Esophagus squamous epithelium (tissue), 5 donors: ENCODE measurements at places on chromosomes 5 and 9.

DNA sequence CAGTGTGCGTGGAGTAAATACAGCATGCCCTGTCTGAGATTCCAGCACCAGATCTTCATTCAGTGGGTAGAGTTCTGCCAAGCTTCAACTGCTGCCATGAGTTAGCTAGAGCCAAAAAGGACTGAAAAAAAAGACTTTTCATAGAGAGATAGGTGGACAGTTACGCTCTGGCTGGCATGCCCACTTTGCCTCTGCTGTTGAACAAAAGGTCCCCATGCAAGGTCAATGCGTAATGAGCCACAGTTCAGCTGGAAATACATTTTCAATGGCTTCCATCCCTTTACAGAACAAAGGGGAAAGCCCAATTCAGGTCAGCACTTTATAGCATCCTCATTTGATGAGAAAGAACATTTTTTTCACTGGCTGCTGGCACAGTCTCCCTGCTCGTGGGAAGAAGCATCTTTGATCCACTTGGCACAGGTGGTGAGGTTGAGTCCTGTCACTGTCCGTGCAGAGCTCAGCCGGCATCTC lies 86.9 kb upstream of the ERCC6L2 start:
- no peak for DNase-seq
- no peak overlapping the region for H3K27ac ChIP-seq
- H3K4me1 ChIP-seq, result peaks cover under 1% of the 10 kb centered on the region

GRCh38 chr5:148653291-148653835 lies 964 bp downstream of the HTR4 start:
- no peak for DNase-seq
- H3K4me3 ChIP-seq, result peak overlapping the region; percentile 62
- H3K4me1 ChIP-seq, result no peaks in the 10 kb centered on the region
- no peaks in the 10 kb centered on the region for H3K27me3 ChIP-seq

DNA sequence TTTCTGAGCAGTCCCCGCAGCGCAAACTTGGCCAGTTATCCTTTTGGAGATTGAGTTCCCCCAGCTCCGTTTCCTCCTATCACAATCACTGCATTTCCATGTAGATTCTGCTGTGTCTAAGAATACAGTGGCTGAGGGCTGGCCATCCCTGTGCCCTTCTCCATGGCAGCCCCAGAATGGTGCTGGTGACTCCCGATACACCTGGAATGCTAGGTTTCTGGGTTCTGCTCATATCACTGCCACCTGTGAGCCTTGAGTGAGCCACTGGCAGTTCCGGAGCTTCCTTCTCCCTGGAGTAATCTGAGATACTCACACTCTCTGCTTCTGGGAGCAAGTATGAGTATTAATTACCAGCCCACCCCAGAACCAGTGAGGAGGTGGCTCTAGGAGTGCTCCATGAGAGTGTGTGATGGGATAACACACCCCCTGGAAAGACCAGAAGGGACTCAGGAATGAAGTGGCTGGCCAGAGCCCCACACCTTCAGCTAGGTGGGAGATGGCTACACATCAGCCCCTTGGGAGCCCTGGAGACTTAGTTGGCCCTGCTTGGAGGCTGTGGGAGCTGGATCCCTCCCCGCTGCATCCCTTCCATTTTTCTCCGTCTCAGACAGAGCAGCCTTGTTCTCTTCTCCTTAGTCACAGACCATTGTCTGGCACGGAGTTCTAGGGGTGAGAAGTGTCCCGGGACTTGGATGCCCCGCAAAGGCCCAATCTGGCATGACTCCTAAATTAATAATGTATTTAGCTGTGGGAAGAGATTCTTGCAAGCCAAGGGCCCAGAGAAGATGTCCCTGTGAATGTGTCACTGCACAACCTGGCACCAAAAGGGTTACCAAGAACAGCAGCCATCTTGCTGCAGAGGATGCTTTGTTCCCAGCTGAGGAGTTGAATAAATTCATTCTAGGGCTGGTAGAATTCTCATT lies 4.9 kb downstream of the PCDHGC5 start:
- no peaks in the 10 kb centered on the region for H3K27me3 ChIP-seq
- H3K27ac ChIP-seq, result no peak overlapping the region
- H3K4me1 ChIP-seq, result peaks cover 17% of the 10 kb centered on the region
- DNase-seq, result no peak

DNA sequence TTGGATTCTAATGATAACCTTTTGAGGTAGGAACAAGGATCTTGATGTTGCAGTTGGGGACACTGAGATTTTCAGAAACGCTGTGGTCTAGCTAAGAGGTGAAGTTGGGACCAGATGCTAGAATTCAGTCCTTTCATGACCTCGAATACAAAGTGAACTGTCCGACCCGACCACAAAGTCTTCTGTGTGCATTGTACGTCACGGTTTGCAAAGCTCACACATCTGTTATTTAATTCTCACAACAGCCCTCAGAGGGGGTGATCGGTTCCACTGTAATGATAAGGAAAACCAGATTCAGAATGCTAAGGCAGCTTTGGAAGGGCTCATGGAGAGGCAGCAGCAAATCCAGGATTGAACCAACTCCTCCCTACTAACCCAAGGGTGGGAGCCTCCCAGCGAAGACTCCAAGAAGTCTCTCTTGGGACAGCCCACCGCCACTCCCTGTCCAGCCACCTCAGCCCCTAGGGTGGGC lies 16.6 kb upstream of the KIF12 start:
- DNase-seq, result no peak
- H3K36me3 ChIP-seq, result no peaks in the 10 kb centered on the region
- H3K4me3 ChIP-seq, result no peak overlapping the region
- no peaks in the 10 kb centered on the region for H3K27me3 ChIP-seq

GRCh38 chr9:31445960-31446359 lies 938.5 kb upstream of the ACO1 start:
- H3K4me3 ChIP-seq, result no peak overlapping the region
- H3K27ac ChIP-seq, result no peak overlapping the region
- DNase-seq, result no peak
- no peaks in the 10 kb centered on the region for H3K27me3 ChIP-seq
- no peaks in the 10 kb centered on the region for H3K36me3 ChIP-seq
- H3K4me1 ChIP-seq, result no peaks in the 10 kb centered on the region

GRCh38 chr5:147857302-147858129 lies 21.0 kb upstream of the SCGB3A2 start:
- H3K27me3 ChIP-seq, result no peaks in the 10 kb centered on the region
- no peaks in the 10 kb centered on the region for H3K36me3 ChIP-seq
- DNase-seq, result no peak

GRCh38 chr5:123450114-123450513 lies 26.9 kb upstream of the CEP120 start:
- H3K36me3 ChIP-seq, result no peaks in the 10 kb centered on the region
- H3K27ac ChIP-seq, result no peak overlapping the region

DNA sequence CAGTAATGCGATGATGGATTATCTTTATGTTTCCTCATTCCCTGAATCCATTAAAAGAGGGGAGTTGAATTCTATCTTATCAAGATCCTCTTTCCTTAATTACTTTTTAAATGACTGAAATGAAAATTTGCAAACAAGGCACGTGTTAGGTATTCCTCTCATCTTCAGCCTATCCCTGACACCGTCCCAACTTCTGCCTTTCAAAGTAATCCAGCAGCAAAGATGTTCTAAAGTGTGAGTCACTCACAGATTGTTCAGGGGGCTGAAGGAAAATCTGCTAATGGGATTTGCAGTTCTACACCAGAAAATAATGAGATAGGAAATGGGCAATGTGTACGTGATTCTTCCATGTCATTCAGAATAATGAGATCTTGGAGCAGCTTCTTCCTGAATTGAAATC lies 403.0 kb downstream of the ARHGEF28 start:
- no peak overlapping the region for H3K4me3 ChIP-seq
- H3K27ac ChIP-seq, result no peak overlapping the region
- H3K4me1 ChIP-seq, result no peaks in the 10 kb centered on the region
- DNase-seq, result no peak
- no peaks in the 10 kb centered on the region for H3K27me3 ChIP-seq

DNA sequence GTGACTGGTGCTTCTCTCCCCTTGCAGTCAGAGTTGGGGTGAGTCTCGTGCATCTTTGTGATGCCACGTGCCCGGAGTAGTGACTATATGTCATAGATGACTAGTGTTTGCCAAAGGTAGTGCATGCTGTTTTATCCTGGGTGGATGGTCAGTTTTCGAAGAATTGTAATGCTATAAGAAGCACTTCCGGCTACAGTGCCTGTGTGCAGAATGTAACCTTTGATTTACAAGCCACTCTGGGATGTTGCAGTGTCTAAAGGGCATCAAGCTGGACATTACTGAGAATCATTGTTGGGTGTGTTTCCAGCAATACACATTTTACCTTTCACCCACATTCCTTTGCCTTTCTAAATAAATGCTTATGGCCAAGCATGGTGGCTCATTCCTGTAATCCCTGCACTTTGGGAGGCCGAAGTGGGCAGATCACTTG lies 16.7 kb downstream of the MVB12B start:
- no peaks in the 10 kb centered on the region for H3K36me3 ChIP-seq
- no peaks in the 10 kb centered on the region for H3K27me3 ChIP-seq
- no peak for DNase-seq
- no peak overlapping the region for H3K4me3 ChIP-seq
- H3K27ac ChIP-seq, result no peak overlapping the region

- H3K4me3 ChIP-seq, result no peak overlapping the region
- no peak overlapping the region for H3K27ac ChIP-seq
Observed at GRCh38 chr5:122977319-122977718, 59.2 kb downstream of the PPIC start.

- H3K27ac ChIP-seq, result no peak overlapping the region
- no peaks in the 10 kb centered on the region for H3K4me1 ChIP-seq
- no peaks in the 10 kb centered on the region for H3K27me3 ChIP-seq
- no peaks in the 10 kb centered on the region for H3K36me3 ChIP-seq
Observed at GRCh38 chr5:59430066-59430685, 463.4 kb downstream of the PDE4D start.

DNA sequence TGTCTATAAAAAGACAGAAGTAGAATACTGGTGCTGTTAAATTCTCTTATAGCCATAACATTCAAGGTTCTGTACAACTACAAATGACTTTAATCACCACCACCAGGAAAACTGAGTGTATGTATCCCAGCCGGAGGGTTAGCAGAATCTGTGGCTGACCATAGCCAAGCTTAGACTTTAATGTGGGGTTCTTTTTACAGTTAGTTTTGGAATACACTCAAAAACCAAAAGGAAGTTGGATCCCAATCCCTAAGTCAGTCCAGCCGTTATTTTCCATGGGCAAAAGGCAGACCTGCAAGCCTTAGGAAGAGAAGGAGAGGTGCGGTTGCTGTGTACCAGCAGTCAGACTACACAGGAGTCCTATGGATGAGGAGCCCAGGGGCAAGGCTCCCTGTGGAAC lies 179.8 kb downstream of the ENC1 start:
- H3K27ac ChIP-seq, result no peak overlapping the region
- no peak overlapping the region for H3K4me3 ChIP-seq
- H3K27me3 ChIP-seq, result no peaks in the 10 kb centered on the region
- no peaks in the 10 kb centered on the region for H3K4me1 ChIP-seq
- no peaks in the 10 kb centered on the region for H3K36me3 ChIP-seq
- DNase-seq, result no peak

DNA sequence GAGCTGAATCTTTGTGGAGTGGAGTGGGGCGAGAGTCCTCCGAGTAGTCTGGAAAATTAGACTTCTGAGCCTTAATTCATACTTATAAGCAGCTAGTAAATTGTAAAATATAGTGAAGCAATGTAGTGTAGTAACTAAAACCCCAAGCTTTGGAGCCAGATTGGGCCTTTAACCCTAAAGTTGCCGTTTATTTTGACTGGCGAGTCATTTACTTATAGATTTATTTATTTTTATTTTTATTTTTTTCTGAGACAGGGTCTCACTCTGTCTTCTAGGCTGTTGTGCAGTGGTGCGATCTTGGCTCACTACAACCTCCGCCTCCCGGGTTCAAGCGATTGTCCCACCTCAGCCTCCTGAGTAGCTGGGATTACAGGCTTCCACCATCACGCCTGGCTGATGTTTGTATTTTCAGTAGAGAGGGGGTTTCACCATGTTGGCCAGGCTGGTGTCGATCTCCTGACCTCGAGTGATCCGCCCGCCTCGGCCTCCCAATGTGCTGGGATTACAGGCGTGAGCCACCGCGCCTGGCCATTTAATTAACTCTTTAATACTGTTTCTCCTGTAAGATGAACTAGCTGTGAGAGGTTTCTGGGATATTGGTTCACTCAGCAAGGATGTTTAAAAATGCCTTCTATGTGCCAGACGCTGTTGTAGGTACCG lies 687 bp upstream of the RPS23 start:
- H3K27ac ChIP-seq, result peak overlapping the region; percentile 89
- peaks cover 14% of the 10 kb centered on the region for H3K36me3 ChIP-seq
- H3K4me3 ChIP-seq, result peak overlapping the region; percentile 95
- H3K27me3 ChIP-seq, result no peaks in the 10 kb centered on the region
- H3K4me1 ChIP-seq, result peaks cover 26% of the 10 kb centered on the region

DNA sequence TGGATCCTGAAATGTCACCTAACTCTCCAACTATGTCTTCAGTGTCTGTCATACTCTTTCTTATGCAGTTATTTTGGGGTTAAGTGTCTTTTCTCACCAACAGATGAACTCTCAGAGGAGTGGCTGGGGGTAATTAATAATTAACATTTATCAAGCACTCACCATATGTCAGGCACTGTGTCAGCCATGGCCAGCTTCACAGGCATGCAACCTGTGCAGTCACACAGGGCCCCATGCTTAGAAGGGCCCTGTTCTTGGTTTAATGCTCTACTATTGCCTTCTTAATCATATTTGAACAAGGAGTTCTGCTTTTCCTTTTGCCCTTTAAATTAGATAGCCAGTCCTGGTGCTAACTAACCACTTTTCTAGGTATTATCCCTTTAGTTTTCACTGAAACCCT lies 3.4 kb upstream of the GRPEL2 start:
- H3K36me3 ChIP-seq, result no peaks in the 10 kb centered on the region
- H3K4me3 ChIP-seq, result no peak overlapping the region
- no peaks in the 10 kb centered on the region for H3K27me3 ChIP-seq

DNA sequence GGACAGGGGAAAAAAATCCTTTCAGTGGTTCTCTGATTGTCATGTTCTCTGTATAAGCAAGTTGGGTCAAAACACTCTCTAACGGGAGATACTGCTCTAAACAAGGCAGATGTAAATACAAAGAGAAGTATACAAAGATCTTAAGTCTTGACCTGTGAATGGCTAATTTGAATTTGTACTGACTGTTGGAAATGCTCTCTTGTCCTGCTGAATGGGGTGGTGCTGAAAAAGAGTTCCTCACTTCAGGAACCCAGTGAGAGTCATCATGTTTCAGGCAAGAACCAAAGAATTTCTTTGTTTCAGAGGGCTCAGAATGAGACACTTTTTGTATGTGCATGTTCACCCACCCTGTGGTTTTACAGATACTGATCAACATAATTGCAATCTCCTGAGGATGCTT lies 461.0 kb downstream of the NR2F1-AS1 start:
- no peaks in the 10 kb centered on the region for H3K4me1 ChIP-seq
- no peak overlapping the region for H3K27ac ChIP-seq
- no peak for DNase-seq
- no peaks in the 10 kb centered on the region for H3K27me3 ChIP-seq

- no peaks in the 10 kb centered on the region for H3K36me3 ChIP-seq
- no peaks in the 10 kb centered on the region for H3K27me3 ChIP-seq
Observed at GRCh38 chr5:151092762-151093161, 11.9 kb upstream of the TNIP1 start.

DNA sequence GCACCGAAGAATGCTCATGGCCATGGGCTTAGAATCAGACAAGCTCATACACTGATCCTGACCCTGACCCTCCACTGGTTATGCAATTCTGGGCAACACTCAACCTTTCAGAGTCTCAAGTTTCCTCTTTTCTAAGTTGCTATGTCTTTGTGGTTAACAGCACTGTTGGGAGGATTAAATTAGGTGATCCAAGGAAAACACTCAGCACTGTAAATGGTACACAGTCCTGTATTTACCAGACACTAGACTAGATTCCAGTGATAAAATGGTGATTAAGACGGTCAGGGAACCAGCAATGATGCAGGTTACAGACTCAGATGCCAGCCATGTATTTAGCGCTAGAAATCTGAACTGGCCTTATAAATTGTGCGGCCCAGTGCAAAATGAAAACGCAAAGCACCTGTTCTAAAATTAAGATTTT lies 8.1 kb downstream of the ARL15 start:
- DNase-seq, result no peak
- peaks cover 9% of the 10 kb centered on the region for H3K4me1 ChIP-seq
- no peak overlapping the region for H3K4me3 ChIP-seq
- H3K27me3 ChIP-seq, result no peaks in the 10 kb centered on the region
- H3K36me3 ChIP-seq, result no peaks in the 10 kb centered on the region
